ENCODE measurements at places on chromosomes 1 and 21.

DNA sequence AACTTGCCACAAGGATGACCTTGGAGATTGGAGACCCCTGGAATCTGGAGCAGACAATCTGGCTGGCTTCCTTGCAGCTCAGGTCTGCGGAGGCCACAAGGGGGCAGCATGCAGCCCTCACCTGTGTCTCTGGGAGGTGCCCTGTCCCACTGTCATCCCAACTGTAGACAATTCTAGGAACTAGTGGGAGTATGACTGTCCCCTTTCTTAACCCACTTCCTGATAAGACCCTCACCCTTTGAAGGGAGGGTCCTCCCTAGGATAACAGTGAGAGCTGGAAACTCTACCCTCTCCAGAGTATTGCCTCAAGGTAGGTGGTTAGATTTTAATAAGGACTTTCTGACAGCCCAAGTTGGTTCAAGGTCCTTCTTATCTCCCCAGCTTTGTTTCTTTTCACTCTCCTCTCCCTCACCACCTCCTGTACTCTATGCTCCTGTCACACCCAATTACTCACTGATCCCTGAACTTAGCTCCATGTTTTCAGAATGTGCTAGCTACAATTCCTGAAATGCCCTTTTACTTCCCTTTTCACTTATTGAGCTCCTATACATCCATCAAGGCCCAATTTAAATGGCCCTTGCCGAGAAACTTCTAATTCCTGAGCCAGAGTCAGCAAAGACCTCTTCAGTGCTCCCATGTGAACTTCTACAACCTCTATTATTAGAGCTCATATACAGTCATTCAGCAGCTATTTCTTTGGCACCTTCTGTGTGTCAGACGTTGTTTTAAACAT is 9.2 kb upstream of the KCNQ4 start:
- DNase-seq: peak; percentile 63

GRCh38 chr1:233543338-233544255 is 70.3 kb upstream of the KCNK1 start:
- DNase-seq: no peak

DNA sequence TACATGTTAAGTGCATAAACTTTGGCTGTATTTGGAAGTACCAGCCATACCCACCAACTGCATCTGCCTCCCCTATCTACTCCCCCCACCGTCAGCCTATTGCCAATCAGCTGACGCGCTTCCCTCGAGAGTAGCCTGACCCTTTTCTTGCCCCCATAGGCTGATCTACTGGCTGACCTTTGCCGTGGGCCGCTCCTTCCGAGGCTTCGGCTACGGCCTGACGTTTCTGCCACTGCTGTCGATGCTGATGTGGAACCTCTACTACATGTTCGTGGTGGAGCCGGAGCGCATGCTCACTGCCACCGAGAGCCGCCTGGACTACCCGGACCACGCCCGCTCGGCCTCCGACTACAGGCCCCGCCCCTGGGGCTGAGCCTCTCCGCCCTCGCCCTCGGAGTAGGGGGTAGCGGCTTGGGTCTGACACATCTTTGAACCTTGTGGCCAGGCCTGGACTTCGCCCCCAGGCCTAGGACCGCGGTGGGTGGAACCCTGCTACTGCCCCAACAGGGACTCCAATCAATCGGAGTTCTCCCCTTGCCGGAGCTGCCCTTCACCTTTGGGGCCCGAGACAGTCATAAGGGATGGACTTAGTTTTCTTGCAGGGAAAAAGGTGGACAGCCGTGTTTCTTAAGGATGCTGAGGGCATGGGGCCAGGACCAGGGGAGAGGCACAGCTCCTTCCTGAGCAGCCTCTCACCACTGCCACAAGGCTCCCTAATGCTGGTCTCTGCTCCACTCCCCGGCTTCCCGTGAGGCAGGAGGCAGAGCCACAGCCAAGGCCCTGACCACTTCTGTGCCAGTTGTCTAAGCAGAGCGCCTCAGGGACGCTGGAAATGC is 4.0 kb downstream of the GLMP start:
- peak; percentile 68 for DNase-seq

DNA sequence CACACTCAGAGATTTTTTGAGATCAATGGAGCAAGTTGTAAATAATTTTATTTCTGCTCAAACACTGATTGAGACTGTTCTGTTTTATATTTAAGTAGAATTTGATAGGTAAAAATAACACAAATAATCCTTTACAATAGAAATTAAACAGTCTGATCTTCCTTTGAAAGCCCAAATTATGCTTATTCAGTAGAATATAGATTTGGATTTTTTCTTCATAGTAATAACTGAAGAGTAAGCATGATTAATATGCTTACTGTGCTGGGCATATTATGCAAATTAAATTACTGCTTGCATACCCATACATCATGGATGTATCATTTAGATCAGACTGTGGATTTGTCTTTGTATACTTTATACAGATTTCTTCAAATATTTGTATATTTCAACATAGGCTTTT is 121.4 kb downstream of the LEPR start:
- DNase-seq: no peak

DNA sequence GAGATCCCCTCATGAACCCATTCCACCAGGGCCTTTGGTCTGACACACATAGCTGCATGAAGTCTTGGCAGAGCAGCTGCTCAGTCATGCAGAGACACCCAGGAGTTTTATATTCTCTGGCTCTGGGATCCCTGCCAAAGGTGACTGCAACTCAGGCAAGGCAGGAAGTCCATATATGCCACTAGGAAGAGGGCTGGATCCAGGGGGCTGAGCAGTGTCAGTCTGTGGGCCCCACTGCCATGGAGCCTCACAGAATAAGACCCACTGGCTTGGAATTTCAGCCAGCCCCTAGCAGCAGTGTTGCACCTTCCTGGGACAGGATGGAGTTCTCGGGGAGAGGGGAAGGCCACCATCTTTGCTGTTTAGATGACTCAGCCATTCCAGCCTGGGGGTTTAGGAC is 199.7 kb downstream of the TBX15 start:
- DNase-seq: no peak

- no peak for DNase-seq
Observed at GRCh38 chr1:85289207-85289847, 12.9 kb upstream of the BCL10 start.

GRCh38 chr1:160402001-160402795 is 1.8 kb downstream of the VANGL2 start:
- no peak for DNase-seq

- no peak for DNase-seq
Observed at GRCh38 chr1:3668585-3669300, 16.4 kb downstream of the TP73 start.

GRCh38 chr1:1625824-1626206 is 6.2 kb upstream of the MMP23B start:
- no peak for DNase-seq

- no peak for DNase-seq
Observed at GRCh38 chr1:205813755-205814058, 709 bp upstream of the SLC41A1 start.

GRCh38 chr1:36351227-36351977 is 28.0 kb upstream of the EVA1B start:
- no peak for DNase-seq

- no peak for DNase-seq
Observed at GRCh38 chr1:50699795-50700194, 260.3 kb downstream of the FAF1 start.
